ENCODE measurements at places on chromosomes 3 and 15.

DNA sequence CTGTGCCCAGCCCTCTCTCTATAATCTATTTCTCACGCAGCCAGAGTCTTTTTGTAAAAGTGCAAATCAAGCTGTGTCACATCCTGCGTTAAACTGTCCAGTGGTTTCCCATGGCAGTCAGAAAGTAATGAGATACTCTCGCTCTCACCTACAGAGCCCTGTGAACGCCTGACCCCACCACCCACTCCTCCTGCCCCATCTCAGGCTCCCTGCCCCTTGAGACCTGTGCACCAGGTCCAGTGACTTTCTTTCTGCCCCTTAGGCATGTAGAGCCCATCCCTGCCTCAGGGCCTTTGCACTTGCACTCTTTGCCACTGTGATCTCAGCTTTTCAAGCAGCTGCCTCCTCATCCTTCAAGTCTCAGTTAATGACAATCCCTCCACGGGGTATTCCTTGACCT lies 58.3 kb upstream of the RASGRP1 start:
- DNase-seq, result no peak

- DNase-seq, result no peak
Observed at GRCh38 chr3:127770671-127771355, 51.5 kb downstream of the MGLL start.

- no peak for DNase-seq
Observed at GRCh38 chr3:100436951-100437350, 35.6 kb downstream of the LNP1 start.

DNA sequence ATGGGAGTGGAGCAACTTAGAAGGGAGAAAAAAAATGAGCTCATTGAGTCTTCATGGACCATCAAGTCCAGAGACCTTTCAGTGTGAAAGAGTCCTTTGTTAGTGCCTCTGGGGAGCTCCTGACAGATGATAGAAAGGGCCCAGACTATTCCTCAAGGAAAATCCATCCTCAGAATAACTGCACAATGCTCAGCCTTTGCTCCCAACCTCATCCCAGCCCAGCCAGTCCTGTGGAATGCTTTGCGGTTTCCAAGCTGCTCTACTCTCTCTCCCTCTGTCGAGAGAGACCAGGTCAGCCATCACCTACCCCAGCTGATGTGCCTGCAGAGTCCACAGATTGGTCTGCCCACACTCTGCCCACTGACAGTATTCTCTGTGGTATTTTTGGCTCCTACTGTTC lies 406.2 kb downstream of the MFSD1 start:
- DNase-seq, result no peak

DNA sequence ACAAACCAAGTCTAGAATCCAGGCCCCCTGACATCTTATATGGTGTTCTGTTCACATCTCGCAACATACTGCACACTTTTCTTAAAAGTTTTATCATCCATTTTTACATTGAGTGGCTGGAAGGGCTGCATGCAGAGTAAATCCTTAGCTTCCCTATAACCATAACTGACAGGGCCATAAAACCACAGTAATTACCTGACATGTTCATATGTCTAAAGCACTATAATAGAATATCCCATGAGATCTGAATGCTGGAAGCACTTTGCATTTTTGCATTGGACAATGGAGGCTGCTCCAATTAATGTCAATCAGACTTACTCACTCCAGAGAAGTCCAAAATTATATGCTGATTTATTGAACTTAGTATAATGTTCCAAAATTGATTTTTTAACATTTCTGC lies 86.6 kb upstream of the HES1 start:
- no peak for DNase-seq

GRCh38 chr3:38488949-38489348 lies 7.2 kb upstream of the EXOG start:
- DNase-seq, result no peak

DNA sequence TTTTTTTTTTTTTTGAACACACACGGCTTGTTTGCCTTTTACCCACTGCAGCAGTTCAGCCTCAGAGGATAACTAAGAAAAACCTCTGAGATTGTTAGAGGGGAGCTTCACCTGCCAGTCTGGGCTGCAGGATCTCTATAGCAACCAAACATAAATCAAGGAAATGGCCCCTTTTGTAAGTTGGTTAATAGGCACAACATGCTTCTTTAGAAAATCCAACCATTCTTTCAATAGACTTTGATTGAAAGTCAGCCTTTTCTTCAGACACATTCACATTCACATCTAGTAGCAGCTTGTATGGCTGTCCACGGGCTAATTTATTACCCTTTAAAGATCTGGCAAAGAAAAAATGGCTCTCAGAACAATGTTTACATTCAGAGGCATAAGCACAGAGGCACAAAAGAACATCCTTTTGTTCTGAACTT lies 136.6 kb upstream of the RARB start:
- no peak for DNase-seq

GRCh38 chr3:194139814-194140391 lies 4.0 kb downstream of the HES1 start:
- DNase-seq, result no peak

DNA sequence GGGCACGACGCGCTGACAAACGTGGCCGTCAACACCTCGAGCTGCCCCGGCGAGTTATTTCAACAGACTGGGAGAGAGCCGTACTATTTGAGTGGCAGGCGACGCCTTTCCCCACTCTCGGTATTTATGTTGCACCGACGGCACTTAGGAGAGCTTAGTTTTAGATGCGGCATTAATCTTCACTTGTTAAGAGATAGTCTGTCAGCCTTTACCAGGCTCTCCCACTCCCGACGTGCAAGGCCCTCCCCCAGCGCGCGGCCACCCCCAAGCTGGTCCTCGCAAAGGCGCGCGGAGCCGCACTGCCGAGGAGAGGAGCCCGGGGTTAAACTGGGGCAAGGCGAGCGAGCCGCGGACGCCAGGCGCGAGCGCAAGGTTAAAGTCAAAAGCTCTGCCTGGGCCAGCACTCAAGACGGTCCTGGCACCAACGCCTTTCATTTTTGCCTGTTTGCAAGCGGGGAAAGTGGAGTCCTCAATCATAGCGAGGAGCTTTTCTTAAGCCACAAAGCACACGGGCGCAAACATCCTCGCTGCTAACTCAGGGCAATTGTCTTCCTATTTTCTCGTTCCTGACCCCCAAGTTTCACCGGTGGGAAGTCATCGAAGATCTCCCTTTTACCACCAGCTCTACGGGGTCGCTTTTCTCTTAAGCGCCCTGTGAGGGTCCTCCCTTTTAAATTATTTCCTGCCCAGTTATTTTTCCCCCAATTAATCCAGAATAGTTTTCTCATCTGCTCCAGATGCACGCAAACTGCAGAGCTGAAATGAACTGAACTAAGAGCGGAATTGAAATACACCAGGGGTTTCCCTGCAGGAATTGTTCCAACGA lies 86.6 kb downstream of the NR2F2 start:
- no peak for DNase-seq

DNA sequence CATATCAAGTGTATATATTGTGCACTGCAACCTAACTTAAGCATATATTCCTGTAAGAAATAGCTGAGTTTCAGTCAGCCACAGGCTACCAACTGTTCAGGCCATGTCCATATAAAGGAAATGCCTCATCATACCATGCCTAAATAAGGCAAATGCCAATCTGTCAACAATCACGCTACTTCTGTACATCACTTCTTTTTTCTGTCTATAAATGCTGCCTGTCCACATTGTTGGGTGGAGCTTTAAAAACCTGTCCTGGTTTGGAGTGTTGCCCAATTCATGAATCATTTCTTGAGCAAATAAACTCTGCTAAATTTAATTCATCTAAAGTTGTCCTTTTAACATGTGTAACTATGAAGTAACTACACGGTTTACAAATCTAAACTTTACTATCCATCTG lies 1091.9 kb downstream of the NSUN3 start:
- no peak for DNase-seq

- DNase-seq, result no peak
Observed at GRCh38 chr3:170634663-170635384, 48.9 kb upstream of the SLC7A14 start.

- DNase-seq, result no peak
Observed at GRCh38 chr3:142275856-142276255, 50.5 kb upstream of the GK5 start.

DNA sequence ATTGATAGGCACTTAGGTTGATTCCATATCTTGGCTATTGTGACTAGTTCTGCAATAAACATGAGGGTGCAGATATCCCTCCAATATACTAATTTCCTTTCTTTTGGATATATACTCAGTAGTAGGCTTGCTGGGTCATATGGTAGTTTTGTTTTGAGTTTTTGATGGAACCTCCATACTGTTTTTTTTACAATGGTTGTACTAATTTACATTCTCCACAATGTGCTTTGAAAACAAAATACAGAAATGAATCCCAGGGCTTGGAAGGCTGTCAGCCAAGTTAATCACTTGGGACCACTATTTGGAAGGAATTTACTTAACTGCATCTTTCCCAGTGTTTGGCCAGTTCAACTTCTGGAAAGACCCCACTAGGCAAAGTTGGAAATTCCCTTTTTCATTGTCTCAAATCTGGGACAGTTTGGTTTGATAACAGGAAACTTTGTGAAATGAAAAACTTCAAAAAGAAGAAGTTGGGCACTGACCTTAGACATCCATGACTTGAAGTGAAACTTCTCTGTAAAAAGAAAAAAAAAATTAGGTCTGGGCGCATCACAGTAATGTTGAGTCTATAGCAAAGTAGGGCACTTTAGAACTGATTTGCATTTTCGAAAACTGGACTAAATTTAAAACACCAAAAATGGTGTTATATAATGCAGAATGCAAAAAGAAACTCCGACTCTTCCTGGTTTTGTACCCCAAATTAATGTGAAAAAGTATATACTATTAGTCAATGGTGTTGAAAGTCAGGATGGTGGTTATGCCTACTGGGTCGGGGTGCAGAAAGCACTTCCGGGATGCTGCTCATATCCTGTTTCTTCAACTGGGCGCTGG lies 6.0 kb downstream of the CTSH start:
- no peak for DNase-seq

DNA sequence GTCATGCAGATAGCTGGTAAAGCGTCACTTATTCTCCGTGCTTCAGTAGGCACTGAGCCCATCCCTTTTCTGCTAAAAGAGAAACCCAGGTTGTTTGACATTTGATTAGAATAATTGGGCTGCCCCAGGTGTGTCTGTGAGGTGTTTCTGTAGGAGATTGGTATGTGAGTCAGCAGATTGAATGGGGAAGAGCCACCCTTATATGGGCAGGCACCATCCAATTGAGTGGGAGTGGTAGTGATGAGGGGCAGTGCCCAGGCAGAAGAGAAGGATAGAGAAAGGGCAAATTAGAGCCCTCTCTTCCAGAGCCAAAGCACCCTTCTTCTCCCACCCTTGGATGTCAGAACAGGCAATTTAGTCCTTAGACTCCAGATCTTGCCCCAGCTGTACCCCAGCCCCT lies 384.3 kb upstream of the GBE1 start:
- DNase-seq, result no peak

- DNase-seq, result no peak
Observed at GRCh38 chr15:101425787-101426365, 63.6 kb downstream of the PCSK6 start.

DNA sequence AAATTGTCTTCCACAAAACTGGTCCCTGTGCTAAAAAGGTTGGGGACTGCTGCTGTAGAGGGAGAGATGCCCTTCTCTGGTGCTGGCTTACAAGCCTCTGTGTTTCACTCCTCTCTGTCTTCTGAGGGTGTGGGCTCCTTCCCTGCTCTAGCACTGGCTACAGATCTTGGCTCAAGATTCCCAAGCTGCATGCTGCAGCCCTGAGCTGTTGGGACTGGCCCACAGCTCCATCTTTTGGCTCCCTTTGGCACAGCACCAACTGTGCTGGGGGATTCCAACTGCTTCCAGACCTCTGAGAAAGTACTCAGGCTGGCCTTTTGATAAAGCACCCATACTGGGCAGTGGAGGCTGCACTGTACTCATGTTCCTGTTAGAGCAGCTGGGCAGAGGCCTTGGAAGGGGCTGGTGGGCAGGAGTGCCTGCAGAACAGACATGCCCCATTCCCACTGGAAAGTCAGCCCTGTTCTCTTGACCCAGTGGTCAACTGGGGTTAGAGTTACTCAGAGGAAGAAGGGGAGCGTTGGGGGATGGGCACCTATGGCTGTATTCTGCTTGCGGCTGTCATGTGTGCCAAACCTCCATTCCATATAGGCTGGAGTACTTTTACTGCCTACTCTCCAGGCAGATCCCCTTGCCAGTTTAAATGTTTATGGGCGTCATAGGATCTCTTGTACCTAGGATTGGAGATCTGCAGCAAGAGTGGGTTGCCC lies 55.7 kb downstream of the GALK2 start:
- DNase-seq, result no peak

Data from stimulated activated CD8-positive, alpha-beta memory T cell treated with anti-CD3 and anti-CD28 coated beads, Interleukin-7, amount 100 ng/mL, for 4 hours (primary cell).